Stimulated activated CD4-positive, alpha-beta T cell treated with anti-CD3 and anti-CD28 coated beads, Interleukin-12 subunit alpha, Interleukin-12 subunit beta, amount 100 ng/mL, for 48 hours (primary cell): ENCODE measurements at places on chromosomes 4 and X.

- no peak for DNase-seq
Measured at GRCh38 chrX:72662020-72662747, 51.9 kb downstream of the PHKA1 start.

GRCh38 chr4:146930673-146931072 lies 15.0 kb downstream of the TTC29 start:
- DNase-seq, result no peak

DNA sequence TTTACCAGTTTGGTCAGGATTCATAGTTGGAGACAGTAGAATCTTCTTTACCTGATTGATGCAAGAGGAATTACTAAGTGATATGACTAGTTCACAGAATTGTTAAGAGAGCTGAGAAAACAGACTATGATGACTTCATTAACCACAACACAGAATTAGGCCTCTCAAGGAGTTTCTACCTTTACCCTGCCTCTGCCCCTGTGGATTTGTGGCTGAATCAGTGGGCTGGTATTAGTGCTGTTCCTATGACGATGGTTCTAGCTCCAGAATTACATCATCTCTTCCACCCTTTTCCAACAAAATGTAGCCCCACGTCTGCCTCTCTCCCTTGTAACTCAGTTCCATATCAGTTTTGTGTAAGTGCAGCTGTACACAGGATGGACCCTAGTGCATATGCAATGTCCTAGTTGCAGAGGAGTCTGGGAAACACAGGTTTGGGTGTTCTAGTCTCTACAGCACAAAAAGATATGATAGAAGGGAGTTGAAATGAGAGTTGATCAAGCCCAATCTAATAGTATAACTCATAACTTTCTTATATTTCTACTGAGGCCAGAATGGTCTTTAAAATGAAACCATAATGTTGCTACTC lies 99.3 kb downstream of the ANXA5 start:
- DNase-seq, result peak; percentile 9

GRCh38 chr4:146371812-146372211 lies 149.9 kb downstream of the SLC10A7 start:
- DNase-seq, result no peak

GRCh38 chr4:185217408-185217975 lies 8.1 kb downstream of the SNX25 start:
- DNase-seq, result no peak

DNA sequence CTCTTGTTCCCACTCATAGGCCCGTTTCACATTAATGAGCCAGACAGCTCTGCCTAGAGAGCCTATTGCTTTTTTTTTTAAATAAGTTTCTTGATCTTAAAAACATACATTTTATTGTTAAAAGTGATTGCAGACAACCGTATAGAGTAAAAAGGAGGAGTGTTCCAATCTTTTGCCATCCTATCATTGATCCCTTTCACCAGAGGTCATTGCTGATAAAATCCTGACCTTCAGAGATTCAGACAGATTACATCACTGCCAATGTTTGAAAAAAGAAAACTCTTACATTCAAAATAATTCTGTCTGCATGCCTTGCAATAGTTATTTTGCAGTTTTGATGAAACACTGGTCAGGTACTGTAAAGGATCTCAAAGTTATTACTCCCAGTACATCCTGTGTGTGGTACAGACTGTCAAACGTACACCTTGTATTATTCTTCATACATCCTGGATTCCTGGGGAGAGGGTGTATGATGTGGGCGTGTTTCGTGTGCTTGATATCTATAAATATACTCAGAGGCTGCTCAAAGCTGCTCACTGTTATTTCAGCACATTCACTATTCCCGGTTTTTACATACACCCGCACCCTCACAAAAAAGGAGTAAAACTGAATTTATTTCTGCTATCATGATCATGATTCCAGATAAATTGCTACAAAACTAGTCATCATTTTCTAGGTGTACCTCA lies 15.4 kb upstream of the KLHL2 start:
- no peak for DNase-seq

- DNase-seq, result no peak
Measured at GRCh38 chr4:165248102-165248501, 40.7 kb downstream of the KLHL2 start.

- no peak for DNase-seq
Measured at GRCh38 chr4:38829237-38829636, 24.6 kb upstream of the TLR1 start.

GRCh38 chr4:161273607-161274006 lies 890.2 kb downstream of the FSTL5 start:
- no peak for DNase-seq

- DNase-seq, result no peak
Measured at GRCh38 chrX:107360788-107361360, 88.6 kb upstream of the FRMPD3 start.

DNA sequence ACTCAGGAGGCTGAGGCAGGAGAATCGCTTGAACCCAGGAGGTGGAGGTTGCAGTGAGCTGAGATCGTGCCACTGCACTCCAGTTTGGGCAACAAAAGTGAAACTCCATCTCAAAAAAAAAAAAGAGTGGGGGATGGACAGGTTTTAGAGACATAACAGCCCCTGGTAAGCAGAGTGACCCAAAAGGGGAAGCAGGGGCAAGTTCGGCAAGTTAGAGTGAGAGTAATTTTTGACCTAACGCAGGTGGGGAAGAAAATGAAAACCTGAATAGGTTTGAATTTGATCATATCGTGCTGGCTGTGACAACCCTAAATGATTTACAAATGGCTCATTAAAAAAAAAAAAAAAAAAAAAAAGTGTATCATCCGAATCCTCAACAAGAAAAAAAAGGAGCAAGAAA lies 25.7 kb upstream of the TMEM131L start:
- no peak for DNase-seq

DNA sequence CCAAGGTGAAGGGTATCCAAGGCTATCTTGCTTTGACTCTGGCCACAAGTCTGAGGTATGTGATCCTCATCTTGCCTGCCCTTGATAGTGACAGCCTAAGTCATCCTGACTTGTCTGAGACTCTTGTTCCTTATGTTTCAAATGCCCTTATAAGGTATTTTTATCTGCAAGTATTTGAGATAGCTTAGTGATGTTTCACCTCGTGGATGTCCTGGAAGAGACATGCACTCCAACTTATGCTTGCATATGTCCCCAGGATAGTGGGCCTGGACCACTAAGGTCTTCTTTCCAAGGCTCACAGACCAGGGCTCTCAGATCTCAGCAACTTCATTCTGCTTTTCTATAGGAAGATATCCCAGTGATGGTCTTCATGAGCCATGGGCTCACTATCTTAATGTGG lies 120.5 kb upstream of the WDR1 start:
- DNase-seq, result no peak

DNA sequence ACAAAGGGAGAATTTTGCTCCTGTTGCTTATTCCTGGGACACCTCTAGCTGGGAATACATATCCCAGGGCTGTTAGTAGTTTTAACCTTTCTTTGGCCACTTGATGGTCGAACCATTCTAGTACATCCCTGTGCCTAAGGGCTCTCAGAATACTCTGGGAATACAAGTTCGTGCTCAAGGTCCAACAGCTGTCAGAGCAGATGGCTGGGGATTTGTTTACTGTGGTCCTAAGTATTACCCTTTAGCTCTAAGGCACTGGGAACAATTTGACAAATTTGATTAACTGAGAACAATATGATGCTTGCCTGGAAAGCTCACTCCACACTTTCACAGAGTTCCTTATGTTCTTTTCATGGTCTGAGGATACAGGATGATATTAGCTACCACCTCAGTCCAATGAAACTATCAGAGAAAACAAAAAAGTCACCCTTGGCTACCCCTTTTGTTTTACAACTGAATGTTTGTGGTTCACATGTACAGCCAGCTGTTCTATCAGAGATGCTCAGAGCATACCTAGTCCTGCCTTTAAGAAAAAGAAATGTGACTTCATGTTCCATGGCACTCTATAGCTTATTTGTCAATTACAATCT lies 47.4 kb upstream of the PHOX2B start:
- DNase-seq, result no peak

DNA sequence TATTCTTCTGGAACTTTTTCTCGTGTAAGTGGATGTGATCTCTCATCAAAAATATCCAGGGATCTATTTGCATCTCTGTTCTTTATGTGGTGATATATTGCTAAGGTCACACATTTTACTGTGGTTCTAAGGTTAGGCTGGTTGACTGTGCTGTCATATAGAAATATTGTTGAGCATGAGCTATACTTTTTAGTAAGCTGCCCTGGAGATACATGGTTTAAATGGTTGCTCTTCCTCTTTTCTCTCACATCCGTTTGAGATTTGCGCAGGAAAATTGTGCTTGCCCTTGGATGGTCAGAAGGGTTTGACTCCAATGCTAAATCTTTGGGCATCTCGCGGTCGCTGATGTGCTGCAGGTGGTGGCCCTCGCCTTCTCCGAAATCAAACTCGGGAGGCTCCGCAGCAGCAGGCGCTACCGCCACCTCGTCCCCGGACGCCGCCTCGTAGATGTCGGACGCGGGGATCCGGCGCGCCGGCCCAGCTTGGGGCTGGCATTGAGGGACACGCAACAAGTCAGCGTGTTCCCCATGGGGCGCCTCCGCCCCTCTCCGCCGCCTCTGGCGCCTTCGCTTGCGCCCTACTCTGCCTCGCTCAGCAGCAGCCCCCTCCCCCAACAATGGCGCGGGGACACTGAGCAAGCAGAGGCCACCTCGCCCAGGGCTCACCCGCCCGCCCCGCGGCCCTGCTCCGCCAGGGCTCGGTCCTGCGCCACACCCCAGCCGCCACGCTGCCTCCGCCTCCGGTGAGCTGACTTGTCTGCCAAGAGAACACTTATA lies 154.5 kb downstream of the MSN start:
- DNase-seq, result peak; percentile 8
